ENCODE measurements at places on chromosomes 2 and 18. TPM values are rescaled to one million over a fixed set of nuclear protein-coding genes. Genes with fewer than 3 reads are reported as not detected.

DNA sequence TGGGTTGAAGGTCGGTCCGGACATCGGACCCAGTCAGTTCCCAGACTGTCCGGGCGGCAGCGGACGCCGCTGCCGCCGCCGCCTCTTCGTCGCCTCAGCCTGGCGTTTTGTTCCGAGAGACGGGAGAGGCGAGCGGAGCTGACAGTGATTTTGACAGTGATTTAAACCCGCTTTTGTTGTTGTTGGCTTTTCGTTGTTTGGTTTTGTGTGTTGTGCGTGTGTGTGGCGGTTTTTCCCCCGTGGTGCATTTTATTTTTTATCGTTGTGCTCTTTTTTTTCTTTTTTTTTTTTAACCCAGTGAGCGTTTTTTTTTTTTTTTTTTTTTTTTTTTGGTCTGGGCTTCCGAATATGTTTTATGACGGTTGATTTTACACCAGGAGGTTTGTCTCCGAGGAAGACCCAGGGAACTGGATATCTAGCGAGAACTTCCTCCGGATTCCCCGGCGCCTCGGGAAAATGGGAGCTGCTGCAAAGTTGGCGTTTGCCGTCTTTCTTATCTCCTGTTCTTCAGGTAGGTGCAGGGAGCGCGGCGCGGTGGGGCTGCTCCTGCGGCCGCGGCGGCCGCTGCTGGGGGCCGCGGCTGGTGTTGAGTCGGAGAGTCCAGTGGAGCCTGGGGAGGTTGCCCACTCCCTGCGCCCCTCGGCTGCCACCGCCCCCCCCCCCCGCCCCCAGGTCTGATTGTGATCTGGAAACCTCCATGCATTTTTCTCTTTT lies at the start of gene ACVR2A:
ACVR2A (plus strand) TSS at position 333 of the 714 bp plus-strand sequence; CDS start at position 457, 124 bp downstream.
- peak; percentile 64 for DNase-seq

DNA sequence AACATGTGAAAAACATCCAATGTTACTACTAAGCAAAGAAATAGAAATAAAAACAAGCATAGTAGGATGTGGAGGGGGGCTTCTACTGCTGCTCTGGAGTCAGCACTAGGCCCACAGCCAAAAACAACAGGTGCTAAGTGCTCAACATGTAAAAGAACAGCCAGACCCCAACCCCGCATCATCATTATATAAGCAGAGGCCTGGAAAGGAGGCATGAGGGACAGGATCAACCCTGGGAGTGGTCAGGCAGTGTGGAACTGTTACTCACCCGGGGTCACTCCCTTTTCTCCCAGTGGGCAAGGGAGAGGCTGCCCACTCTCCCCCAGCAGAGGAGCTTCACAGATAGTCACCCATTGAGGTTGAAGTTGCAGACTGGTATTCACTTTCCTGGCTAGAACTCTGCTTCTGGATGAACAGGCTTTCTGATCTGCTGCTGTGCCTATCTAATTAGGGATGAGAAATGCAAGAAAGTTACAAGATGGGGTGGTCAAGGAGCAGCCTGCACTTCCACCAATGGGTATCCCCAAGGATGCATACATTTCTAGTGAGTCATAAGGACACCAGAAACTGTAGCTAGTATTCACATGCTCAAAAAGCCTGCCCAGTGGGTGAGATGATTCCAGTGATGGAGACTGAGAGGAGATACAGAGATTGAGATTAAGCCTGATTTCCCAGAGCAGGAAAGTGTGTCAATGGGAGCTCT lies 480.1 kb upstream of the TCF4 start:
- no peak for DNase-seq

- no peak for DNase-seq
Observed at GRCh38 chr18:58229162-58229561, 185.1 kb downstream of the NEDD4L start.

DNA sequence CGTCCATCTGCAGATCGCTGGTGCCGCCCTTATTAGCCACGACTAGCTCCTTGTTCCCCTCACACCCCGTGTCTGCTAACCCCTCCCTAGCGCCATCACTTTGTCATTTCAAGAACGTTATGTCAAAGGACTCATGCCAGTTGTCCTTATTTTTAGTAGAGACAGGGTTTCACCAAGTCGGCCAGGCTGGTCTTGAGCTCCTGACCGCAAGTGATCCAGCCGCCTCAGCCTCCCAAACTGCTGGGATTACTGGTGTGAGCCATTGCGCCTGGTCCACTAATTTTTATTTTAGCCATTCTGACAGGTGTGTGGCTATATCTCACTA lies 138.9 kb upstream of the HDAC4 start:
- no peak for DNase-seq

Gene SERPINB13
- total RNA-seq, result not detected

GRCh38 chr2:65913813-65914212 lies 481.4 kb upstream of the SPRED2 start:
- no peak for DNase-seq

Gene AQP12A
- not detected for total RNA-seq

GRCh38 chr2:60992985-60993392 lies 24.5 kb upstream of the PEX13 start:
- peak; percentile 54 for DNase-seq
